ENCODE measurements at places on chromosomes 12 and 14.
A peak's percentile ranks its signal among the peaks of the same experiment; 100 is the strongest.

GRCh38 chr14:20350860-20351259 lies 7.4 kb downstream of the PARP2 start:
- DNase-seq, result no peak

- DNase-seq, result peak; percentile 74
These were observed 46.1 kb downstream of the CYP46A1 start for GRCh38 chr14:99729991-99730875.

GRCh38 chr12:93742110-93742934 lies 65.1 kb downstream of the CRADD start:
- DNase-seq, result peak; percentile 70

DNA sequence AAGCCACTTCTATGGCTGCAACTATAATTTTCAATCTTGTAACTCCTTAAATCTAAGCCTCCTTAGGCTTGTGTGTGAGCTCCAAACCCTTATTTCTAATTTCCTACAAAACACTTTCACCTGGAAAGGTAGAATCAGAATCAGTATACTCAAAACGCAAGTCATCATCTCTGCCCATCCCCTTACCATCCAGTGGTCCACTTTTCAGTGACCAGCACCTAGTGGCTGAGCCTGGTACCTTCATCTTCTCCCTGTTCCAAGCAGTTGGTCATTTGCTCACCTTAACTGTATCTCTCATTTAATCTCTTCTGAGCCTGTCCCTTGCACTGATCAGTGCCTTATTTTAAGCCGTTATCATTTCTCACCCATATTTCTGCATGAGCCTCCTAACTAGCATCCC lies 107.9 kb downstream of the PPM1H start:
- DNase-seq, result no peak

Measured in urothelium cell line (cell line).